ENCODE measurements at places on chromosomes 4 and X.

DNA sequence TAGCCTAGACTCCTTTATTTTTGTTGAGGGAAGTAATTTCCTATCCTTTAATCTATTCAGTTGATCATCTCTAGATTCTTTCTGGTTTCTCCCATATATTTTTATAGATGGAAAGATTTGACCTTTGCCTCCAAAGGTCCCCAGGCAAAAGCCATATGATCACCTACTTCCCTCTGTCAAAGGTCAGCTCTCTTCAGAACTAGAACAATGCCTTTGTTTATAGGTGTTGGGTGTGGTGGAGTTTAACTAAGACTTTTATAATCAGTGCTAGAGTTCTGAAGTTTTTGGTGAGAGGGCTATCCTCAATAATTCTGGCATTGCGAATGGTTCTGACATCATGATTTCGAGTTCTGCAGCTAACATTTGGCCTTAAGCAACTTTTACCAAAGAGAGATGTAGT is 19.0 kb upstream of the DCAF8L2 start:
- no peak for DNase-seq

DNA sequence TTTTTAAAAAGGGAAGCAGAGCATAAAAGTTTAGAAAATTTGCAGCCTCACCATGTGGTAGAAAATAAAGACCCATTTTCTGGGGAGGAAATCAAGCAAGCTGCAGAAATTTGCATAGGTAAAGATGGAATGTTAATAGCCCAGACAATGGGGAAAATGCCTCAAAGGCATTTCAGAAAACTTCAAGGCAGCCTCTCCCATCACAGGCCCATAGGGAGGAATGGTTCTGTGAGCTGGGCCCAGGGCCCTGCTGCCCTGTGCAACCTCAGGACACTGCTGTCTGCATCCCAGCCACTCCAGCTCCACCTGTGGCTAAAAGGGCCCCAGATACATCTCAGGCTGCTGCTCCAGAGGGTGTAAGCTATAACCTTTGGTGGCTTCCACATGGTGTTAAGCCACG is 137.9 kb downstream of the INPP4B start:
- no peak for DNase-seq

DNA sequence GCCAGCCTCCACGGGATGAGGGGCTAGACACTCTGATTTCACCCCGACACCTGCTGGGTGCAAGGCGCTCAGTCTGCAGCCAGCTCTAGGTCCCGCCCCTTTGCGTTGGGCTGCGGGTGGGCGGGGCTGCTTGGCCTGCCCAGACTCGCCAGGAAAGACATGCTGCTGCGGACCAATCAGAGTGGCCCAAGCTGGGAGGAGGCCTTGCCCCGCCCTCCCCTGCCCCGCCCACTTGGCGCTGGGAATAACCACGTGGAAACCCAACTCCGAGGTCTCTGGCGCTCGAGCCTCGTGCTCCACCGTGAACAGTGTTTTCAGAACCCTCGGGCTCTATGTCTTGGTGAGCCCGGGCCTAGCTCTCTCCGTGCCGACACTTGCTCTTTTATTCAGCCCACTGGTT is 5.3 kb upstream of the VMA21 start:
- no peak for DNase-seq

- peak; percentile 86 for DNase-seq
Observed at GRCh38 chrX:49053223-49054072, 5.4 kb upstream of the CCDC120 start.

DNA sequence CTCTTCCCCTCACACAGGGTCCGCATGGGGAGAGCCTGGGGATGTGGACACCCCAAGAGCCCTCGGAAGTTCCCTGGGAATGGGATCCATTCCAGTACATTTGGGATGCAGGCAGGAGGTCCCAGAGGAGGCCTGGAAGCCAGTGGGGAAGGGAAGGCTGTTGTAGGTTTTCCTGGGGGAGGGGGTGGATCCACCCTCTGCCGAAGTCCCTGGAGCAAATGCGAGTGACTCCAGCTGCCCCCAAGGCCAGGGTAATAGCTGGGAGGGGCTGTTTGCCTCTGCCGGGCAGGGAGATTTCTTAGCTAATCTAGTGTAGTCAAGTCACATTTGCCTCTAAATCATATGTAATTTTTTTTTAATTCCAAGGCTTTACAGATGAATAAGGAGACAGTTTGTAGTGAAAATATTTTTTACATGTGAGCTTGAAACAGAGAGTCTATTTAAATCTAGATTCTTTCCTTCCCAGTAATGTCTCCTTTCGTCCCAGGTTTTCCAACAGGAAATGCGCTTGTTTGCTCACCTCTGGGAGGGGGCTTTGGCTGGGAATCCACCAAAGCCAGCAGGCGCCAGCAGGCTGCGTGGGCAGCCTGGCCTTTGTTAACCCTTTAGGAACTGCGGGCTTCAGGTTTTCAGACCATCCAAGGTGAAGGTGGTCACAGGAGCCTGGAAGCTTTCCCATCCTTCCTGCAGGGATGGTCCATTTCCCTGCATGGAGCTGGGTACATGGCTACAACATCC is 26.8 kb downstream of the SH3TC1 start:
- DNase-seq: no peak

GRCh38 chr4:158181906-158182305 is 9.1 kb upstream of the GASK1B start:
- DNase-seq: no peak

DNA sequence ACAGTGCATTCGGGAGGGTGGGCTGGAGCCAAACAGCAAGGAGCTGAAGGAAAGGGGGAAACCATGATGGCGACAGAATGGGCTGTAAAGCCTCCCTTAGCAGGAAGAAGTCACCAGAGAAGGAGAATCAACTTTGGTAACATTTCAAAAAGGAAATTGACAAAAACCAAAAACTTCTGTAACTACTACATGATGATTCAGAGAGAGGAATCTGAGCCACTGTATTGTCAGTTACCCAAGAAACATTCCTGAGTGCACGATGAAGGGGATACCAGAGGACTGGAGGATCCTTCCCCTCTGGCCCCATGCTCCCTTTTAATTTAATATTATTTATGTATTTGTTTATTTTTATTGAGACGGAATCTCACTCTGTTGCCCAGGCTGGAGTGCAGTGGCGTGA is 26.3 kb downstream of the PDHA1 start:
- no peak for DNase-seq

DNA sequence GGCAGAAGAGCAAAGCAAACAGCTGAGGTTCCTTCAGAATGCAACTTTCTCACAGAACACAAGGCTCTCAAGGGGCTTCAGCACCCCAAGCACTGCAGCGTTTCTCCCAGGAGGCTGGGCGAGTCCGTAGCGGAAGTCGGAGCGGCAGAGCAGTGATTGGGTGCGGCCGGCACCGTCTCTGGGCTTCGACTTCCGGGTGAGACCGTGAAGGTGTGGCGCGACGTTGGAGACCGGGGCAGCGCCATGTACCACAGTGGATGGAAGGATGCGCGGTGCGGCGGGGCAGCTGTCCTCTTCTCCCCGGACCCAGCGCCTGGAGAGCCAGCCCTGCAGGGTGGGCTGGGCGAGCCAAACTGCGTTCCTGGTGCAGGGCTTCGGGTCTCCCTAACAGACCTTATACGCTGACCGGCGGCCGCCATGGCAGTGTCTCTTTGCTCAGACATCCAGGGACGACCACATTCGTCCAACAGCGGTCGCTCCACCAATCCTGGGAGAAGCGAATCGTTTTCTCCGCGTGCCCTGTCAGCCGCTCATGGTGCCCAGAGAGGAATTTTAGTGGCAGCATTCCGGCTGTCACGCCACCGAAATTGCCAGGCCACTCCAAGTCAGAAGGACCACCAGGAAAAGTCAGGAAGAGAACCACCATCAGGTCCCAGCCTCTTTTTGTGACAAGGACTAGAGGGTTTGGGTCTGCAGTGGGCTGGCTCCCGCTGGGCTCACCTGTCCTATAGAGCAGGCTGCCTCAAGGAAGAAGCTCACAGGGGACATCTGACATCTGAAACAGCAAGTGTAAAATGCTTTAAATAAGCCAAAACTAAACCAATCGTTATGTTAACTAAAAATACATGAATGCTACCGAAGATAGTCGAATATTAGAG is 20.5 kb downstream of the TRIM61 start:
- DNase-seq: no peak

DNA sequence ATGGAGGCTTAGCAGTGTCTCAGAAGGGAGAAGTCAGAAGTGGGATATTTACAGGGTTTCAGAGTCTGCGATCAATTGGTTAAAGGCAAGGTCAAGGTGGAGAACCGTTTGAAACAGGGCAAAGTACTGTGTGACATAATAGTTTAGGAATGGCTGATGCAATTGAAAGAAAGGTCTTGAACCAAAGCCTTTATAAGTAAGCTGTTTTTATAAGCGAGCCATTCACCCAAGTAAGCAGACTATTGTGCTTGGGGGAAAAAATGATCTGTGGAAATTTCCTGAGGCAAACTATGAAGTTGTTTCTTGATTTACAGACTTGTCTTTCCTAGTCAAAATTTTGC is 327.3 kb downstream of the CAMK2D start:
- DNase-seq: no peak

GRCh38 chrX:134718105-134718965 is 60.1 kb upstream of the PLAC1 start:
- no peak for DNase-seq

DNA sequence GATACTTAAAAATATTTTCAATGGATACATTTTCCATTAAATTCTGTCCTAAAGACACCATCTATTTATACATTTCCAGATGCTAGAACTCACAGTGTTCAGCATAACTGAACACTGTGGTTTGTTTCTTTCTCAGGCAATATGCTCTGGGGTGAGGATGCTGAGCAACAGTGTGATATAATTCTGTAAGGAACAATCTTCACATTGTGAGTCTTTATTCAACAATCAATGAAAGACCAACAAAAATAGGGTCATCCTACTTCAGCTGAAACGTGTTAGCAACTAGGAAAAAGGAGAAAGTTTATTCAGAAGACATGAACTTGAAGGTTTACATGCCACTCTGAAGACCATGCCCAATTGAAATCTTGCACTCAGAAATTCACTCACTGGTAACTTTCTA is 284.8 kb downstream of the UNC5C start:
- no peak for DNase-seq

DNA sequence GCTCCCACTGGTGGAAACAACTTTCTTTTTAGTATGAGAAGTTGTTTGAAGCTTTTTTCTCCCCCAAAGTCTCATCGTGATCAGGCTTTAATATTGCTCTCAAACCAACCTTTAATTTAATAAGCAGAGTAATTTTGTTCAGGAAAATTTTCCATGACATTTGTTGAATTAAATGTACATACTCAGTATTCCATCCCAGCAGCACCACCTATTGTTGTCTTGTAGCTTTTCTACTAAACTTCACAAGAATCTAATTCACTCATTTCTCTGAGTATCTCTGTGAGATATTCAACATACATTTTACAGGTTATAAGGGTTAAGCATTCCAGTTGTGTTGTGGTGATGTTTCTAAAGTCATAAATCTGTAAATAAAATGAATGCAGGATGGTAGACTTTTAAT is 218.3 kb upstream of the HAND2 start:
- DNase-seq: no peak

DNA sequence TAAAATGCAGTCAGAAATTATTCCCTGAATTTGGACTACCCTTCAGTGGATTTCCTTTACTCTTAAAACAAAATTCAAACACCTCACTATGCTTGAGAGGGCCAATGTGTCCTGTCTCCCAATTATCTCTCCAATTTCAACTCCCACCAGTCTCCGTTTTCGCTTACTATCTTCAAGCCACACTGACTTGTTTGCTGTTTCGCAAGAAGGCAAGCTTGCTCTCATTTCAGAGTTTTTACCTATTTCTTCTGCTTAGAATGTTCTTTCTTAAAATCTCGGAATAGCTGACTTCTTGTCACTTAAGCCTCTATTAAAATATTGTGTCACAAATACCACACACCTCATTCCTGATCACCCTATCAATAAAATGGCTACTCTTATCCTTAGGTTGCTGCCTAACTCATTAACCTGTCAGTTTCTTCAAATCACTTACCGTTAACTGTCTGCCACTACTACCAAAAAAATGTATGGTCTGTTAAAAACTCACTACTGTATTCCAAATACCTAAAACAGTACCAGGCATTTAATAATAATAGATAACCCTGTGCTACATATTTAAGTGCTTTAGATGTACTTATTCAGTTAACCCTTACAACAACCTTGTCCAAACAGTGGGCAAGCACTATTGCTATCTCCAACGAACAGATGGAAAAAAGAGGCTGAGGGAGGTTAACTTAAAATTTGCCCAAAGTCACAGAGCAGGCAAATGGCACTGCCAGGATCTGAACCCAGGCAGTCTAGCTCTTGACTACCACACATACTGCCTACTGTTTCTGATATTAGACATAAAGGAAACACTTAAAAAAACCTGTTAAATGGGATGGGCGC is 2.9 kb downstream of the UBA6 start:
- DNase-seq: no peak

DNA sequence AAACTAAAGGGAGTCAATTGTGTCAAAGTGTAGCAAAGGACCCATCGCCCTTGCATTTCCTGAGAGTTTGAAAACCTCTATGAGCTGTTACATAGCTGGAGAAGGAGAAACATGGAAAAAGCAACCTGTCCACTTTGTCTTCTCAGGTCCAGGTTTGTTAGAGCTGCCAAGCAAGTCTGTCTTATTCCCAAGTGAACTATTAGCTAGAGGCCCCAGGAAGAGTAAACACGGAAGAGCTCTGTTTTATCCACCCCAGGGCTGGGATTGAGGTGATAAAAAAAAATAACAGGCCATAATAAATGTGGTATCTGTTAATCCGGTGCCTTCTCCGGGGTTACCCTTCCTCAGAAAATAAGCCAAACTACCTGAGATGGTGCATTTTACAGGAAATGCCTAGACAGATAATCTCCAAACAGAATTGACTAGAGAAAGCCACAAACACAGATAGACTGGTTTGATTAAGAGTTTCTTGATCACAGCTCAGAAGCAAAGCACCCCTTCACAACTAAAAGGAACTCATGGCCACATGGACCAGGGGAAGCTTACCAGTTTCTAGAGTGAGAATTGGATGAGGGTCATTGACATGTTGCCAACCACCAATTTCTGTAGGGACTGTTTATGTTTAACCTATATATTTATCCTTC is 35.9 kb upstream of the RELL1 start:
- DNase-seq: no peak

DNA sequence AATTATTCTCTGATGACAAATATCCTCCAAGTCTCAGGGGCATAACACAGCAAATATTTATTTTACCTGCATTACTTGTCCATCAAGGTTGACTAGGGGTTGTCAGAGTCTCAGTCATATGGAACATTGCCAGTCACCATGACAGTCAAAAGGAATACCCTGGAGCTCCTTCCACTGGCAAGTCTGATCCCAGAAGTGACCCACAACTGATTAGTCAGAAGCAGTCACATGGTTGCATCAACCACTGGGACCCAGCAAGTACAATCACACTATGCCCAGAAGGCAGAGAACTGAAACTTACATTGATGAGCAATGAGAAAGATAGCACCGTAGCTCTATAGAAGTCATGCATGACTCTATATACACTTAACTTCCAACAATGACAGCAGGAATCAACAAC is 41.9 kb upstream of the SOD3 start:
- DNase-seq: no peak

DNA sequence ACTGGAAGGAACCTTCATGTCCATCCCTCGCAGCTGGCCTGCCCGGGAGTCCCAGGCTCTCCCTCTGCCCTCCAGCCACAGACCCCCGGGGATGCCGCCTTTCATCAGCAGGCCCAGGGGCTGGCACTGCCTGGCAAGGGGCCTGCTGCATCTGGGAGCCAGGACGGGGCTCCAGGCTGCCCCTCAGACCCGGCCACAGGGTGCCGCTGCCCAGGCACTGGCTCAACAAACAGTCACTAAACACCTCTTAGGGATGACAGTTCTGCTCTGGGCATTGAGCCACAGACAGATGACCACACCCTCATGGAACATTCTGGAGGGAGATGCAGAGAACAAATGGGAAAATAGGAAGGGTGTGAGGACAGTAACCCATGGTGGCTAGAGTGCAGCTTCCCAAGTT is 109.3 kb downstream of the HMX1 start:
- no peak for DNase-seq

GRCh38 chrX:19836337-19836736 is 51.1 kb downstream of the SH3KBP1 start:
- DNase-seq: no peak
